Fibroblast of skin of scalp (primary cell): ENCODE measurements at places on chromosomes 3 and 15.

DNA sequence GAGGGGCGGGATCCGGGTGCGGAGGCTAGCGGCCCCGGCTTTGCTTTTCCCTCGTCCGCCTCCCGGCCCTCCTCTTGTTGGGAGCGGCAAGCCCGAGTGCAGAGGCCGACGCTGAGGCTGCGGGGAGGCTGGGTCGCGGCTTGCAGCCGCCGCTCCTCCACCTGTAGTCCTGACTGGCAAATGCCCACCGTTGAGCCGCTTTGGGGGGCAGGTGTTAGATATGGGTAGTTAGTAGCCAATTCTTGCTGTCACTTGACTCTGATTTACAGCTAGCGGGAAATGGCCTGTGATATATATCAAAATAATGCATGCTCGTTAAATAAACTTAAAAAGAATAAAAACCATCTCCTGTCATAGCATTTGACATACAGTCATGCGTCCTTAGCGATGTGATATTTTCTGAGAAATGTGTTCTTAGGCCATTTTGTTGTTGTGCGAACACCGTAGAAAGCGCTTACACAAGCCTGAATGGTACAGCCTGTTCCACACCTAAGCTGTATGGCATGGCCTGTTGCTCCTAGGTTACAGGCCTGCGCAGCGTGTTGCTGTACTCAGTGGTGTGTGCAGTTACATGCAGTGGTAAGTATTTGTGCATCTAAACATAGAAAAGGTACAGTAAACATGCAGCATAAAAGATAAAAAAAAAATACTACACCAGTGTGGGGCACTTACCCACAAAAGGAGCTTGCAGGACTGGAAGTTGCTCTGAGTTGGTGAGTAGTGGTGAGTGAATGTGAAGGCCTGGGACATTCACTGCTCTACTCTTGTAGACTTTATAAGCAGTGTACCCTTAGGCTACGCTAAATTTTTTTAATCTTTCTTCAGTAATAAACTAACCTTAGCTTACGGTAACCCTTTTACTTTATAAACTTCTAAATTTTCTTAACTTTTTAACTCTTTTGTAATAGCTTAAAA is 873 bp downstream of the CAPN7 start:
- peak; percentile 18 for DNase-seq

GRCh38 chr3:111589303-111590142 is 5.6 kb downstream of the ZBED2 start:
- peak; percentile 6 for DNase-seq

- no peak for DNase-seq
These were observed 76.0 kb upstream of the ATP10A start for GRCh38 chr15:25939122-25939521.

GRCh38 chr3:133937061-133937686 is 41.5 kb upstream of the RAB6B start:
- no peak for DNase-seq

- no peak for DNase-seq
These were observed 16.6 kb upstream of the GYG1 start for GRCh38 chr3:148974726-148975125.

- DNase-seq: no peak
These were observed 7.0 kb upstream of the UBE2Q2 start for GRCh38 chr15:75835990-75836958.

DNA sequence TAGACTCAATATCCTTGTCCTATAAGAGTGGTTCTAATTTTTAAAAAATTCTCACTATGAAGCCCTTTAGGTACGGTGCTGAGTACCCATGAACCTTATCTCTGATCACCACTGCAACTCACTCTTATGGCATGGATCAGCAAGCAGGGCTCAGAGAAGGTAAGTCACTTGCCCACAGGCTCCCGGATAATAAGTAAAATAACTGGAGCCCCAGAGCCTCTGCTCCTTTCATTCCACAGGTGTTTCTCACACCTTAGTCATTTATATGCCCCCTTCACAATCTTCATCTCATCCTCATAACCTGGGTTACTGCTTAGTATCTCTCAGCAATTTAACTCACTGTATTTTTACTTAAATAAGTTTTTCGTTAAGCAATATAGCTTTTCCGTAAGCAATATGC is 28.4 kb upstream of the AKAP13 start:
- no peak for DNase-seq

- no peak for DNase-seq
These were observed 3.6 kb downstream of the PIAS1 start for GRCh38 chr15:68057758-68058157.

GRCh38 chr3:48466386-48467109 is 20.0 kb downstream of the ATRIP start:
- no peak for DNase-seq

GRCh38 chr3:124360155-124360554 is 368.2 kb upstream of the ROPN1 start:
- peak; percentile 12 for DNase-seq

- peak; percentile 3 for DNase-seq
These were observed 54.8 kb downstream of the CCDC54 start for GRCh38 chr3:107432013-107432515.

- DNase-seq: peak; percentile 8
These were observed 220.6 kb downstream of the SLCO3A1 start for GRCh38 chr15:92074101-92074500.

DNA sequence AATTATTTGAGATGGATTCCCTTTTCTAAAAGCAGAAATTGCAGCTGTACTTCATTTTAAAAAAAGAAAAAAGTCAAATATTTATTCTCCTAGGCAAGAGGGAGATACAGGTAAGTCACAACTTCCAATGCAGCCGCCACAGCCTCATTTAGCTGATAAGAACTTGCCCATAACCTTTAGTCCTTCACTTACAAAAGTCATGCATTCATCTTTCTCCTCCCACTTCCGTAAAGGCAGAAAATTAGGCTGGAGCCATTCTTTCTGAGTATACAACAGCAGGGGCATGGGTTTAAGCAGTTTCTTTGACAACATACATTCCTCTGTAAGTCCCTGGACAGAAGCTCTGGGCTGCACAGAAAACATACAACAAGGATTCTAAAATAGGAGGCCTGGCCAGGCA is 4.3 kb downstream of the SUCLG2 start:
- DNase-seq: no peak
